SK-MEL-5 (cell line): ENCODE measurements at places on chromosomes 6 and 20.

- no peak for DNase-seq
Measured at GRCh38 chr6:142800240-142800639, 144.7 kb downstream of the HIVEP2 start.

DNA sequence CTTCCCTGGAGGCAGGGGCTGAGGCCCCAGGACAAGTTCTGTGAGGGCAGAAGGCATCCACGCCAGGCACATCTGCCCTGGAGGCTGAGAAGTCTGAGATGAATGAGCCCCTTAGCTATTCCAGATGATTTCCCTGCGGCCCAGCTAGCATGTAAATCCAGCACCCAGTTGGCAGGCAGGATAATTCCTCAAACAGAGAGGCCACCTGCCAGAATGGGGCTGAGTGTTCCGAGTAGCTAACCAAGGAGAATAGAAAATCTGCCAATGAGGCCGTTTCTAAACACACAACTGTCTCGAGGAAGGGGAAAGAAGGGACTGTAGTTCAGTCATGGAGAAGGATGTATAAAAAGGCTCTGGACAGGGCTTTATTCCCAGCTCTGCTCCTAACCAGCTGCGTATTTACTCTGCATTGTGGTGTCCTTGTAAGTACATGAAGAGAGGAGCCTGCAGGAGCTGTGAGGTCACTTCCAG lies 211.4 kb upstream of the CDYL start:
- no peak for DNase-seq

DNA sequence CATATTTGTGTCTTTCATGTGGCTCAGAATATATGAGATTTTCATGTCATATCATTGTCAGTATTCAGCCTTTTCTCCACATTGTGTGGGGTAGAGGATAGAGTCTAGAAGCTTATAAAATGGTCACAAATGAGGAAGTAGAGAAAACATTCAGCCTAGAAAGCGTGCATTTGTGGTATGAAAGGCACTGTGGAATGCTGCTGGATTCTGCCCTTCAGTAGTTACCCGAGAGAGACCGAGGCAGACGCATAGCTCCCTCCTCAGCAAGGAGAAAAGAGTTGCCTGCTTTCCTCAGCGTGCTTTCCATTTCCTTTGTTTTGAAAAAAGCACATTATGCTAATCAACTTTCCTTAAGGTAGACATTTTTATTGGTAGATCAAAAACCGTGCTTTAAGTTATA lies 28.7 kb downstream of the MYB start:
- DNase-seq = no peak

- no peak for DNase-seq
Measured at GRCh38 chr6:14640631-14641030, 523.1 kb downstream of the CD83 start.

DNA sequence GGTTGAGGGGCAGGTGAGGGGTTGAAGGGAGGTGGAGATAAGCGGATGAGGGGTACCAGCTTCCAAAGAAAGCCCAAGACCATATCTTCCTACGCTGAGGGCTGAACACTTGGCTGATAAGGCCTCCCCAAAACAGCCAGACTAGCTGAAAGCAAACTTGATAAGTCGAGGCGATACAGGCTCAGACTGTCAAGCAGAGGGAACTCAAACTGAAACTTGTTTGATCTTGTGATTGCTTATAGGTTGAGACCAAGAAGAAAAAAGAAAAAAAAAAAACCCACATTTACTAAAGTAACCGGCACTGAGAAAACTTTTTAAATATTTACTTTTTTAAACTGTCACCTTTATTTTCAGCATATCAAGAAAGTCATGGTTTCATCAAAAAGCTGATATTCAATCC lies 73.6 kb downstream of the TRERF1 start:
- DNase-seq = no peak

DNA sequence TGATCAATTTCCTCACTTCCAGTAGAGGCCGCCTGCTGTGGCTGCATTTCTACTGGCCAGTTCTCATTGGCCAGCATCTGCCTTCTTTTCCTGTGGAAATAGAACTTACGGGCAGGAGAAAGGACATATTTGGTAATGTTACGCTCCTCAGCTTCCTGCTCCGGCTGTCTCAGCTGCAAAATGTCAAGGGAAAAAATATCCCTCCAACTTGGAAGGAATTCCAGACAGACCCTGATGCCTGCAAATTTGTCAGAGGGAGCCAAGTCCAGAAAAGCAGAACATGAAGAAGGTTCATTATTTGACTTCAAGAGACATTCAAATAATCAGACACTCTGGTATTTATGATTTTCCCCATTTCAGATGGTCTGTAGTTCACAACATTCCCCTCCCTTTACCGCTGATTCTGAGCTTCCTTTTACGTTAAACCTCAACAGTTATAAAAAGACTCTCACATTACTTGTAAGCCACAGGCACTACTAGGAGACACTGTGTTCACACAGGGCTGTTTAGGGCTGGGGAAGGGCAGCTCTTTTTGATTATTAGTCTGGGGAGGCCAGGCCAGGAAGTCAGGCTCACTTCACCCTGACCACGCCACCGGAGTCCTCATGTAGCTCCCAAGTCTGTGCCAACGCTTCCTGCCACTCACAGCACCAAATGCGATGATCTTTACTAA lies 179.6 kb upstream of the CCN2 start:
- peak; percentile 87 for DNase-seq

DNA sequence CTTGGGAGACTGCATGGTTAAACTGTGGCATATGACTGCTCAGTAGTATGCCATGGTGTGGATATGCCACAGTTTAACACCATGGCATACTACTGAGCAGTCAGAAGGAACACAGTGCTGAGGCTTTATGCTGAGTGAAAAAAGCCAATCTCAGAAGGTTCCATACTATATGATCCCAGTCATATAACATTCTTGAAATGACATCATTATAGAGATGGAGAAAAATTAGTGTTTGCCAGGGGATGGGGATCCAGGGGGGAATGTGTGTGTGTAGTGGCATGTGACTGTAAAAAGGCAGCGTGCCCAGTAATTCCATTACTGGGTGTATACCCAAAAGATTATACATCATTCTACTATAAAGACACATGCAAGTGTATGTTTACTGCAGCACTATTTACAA lies 85.8 kb downstream of the FOXF2 start:
- no peak for DNase-seq

- no peak for DNase-seq
Measured at GRCh38 chr6:52388790-52389189, 26.8 kb downstream of the PAQR8 start.

DNA sequence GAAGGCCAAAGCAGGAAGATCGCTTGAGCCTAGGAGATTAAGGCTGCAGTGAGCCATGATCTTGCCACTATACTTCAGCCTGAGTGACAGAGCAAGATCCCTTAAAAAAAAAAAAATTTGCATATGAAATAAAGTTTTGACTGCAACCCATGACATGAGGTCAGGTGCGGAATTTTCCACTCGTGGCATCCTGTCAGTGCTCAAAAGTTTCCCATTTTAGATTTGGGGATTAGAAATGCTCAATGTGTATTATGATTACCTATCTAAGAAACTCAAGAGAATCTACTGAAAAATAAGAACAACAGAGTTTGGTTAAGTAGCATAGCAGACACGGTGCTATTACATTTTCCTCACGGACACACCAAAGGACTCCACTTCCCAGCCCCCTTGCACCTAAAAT lies 11.7 kb downstream of the SLC23A2 start:
- DNase-seq = no peak

DNA sequence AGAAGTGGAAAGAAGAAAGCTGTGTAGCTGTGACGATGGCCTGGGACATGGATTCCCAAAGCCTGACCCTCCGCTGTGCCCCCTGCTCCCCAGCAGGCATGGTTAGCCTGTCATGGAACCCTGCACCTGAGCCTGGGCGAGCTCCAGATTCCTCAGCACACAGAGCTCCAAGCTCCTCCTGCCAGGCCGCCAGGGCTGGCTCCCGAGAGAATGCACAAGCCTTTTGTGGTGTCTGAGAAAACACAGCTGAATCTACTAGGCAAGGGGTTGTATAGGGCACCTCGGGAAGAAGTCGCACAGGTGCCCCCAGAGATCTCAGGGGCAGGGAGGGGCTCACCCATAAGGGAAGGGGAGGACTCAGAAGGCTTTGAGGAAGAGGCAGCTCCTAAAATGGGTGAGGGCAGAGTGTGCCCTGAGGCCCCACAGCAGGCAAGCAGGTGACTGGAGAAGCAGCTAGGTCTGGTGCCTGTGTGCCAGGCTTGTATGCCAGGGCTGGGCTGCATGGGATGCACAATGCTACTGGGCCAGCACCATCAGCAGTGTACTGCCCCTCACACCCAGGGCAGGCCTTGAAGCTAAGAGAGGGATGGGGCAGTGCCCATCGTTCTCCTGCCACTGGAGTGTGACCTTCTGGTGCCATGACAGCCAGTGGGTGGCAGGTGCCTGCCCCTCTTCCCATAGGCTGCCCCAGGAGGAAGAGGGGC lies 64.3 kb upstream of the CD93 start:
- no peak for DNase-seq

- DNase-seq = no peak
Measured at GRCh38 chr20:58669287-58670006, 18.4 kb downstream of the STX16 start.

GRCh38 chr6:129500958-129501739 lies 208.8 kb downstream of the ARHGAP18 start:
- peak; percentile 90 for DNase-seq

DNA sequence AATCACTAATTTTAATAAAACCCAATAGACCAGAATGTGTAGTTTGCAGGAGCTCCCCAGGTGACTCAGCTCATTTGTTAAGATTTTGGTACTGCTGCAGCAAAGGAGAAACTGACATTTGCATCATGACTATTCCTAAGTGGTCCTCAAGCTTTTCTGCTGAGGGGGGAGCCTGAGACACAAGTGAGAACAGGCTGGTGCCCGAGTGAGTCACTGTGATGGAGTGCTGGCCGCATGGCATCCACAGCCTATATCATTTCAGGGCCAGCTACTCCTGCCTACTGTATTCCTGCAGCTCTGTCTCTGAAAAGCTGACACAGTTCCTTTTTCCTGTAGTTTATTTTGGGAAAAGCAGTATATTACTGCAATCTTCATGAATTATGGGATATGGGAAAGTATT lies 113.7 kb upstream of the ENPP5 start:
- no peak for DNase-seq

DNA sequence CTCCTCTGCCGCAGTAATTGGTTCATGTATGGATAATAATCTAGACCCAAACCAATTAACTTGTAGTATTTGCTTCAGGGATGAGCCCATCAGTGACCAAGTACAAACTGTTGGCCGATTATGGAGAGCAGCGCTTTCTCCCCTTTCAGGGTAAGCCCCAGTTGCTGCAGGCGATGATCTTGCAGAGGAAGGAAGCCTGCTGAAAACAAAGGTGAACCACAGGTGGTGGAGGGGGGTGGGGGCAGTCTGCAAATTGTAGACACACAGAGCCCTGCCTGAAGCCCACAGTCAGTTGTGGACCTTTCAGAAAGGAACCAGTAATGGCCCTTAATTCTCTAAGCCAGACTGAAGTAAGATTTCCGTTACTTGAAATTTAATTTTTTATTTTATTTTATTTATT lies 167.9 kb upstream of the JARID2 start:
- DNase-seq = no peak

DNA sequence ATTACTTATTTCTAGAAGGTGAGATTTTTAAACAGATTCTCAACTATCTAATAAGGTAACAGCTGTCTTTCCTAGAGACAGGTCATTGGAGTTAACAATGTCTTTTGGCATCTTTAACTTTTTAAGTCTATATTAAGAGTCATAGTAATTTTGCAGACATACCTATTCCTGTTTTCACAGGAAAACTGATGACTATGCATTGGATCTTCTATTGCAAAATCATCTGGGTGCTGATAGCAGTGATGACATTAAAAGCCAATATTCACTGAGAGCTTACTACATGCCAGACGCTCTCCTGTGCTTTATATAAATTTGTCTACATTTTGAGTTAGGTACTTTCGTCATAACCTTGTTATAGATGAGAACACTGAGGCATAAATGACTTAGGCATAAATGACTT lies 462.4 kb upstream of the MARCKS start:
- DNase-seq = no peak

DNA sequence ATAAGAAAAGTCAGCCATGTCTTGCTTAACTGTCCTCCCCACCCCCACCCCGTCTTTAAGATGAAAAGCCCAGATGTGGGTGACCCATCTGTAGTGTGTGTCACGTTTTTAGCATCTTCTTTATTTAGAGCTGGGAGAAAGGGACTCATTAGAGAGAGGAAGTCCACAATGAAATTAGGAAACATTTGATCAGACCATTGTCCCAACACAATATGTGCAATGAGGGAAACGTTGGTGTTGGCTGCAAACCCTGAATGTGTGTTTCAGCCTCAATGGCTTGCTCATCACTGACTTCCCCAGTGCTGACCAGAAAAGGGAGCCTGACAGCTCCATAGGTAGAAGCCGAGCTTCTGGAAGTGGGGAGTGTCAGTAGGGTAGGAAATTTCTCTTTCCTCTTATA lies 475.7 kb downstream of the CD83 start:
- no peak for DNase-seq
